Activated T-cell treated with anti-CD3 and anti-CD28 coated beads for 4 hours (primary cell): ENCODE measurements at places on chromosomes 1 and 21.

DNA sequence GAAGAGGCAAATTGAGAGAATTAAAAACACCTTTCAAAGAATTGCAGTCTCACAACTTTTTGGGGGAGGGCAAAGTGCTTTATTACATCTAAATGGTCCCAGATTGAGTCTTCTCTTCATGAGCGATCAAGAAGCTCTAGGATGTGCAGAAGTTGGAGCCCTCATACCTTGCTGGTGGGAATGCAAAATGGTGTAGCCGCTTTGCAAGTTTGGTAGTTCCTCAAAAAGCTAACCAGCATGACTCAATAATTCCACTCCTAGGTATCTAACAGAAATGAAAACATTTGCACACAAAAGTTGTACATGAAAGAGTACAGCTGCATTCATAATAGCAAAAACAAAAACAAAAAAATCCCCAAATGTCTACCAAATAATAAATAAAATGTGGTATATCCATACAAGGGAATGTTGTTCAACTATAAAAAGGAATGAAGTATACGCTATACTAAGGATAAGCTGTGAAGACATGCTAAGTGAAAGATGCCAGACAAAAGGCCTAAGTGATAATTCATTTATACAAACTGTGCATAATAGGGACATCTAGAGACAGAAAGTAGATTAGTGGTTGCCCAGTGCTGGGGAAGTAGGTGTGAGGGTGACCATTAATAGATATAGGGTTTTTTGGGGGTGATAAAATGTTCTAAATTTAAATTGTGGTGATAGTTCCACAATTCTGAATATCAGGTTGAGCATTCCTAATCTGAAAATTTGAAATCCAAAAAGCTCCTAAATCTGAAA is 55.2 kb downstream of the SELENOF start:
- DNase-seq, result no peak

DNA sequence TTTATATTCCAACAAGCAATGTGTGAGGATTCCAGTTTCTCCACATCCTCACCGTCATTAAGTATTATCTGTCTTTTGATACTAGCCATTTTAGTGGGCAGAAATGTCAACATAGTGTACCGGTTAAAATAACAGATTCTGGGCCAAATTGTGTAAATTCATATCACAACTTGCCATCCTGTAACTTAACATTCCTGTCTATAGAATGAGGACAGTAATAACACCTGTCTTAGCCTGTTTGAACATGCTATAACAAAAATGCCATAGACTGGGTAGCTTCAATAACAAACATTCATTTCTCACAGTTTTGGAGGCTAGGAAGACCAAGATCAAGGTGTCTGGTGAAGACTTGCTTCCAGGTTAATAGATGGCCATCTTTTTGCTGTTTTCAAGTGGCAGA is 491.1 kb downstream of the PTBP2 start:
- DNase-seq, result no peak

GRCh38 chr1:116693759-116694480 is 26.4 kb upstream of the IGSF3 start:
- DNase-seq, result no peak

GRCh38 chr1:156898161-156898566 is 4.6 kb downstream of the PEAR1 start:
- no peak for DNase-seq

DNA sequence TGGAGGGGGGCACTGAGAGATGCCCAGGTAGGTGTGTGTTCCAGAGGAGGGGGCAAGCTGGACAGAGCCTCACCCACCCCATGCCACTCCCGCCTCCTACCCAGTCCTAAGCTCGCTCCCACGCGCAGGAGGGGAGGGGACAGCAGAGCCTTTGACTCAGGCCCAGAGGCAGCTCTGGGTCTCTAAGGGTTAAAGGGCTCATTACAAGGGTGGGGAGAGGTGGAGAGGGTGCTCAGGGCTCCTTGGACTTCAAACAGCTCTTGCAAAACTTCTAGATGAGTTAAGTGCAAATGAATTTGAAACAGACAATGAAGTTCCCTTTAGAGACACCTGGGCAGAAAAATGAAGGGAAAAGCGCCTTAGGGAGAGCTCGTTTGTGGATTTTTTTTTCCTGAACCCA is 104.2 kb upstream of the CASZ1 start:
- no peak for DNase-seq

DNA sequence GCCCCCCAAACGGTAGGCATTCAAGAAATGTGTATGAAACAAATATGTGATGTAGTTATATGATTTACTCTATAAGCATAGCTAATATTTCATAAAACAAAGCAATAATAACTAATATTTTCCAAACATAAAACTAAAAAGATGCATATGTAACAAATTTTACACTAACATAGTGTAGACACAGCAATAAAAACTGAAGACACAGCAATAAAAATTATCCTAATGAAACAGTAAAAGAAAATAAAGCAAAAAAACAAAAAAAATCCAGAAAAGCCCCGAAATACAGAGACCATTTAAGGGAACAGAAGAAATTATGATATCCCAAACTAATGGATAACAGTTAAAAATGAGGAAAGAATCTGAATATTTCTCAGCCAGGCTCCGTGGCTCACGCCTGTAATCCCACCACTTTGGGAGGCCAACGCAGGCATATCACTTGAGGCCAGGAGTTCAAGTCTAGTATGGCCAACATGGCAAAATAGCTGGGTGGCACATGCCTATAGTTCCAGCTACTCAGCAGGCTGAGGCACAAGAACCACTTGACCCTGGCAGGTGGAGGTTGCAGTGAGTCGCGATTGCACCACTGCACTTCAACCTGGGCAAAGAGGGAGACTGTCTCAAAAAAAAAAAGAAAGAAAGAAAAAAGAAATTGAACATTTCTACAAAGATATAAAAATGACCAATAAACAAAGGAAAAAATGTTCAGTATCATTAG is 38.2 kb upstream of the PSMG1 start:
- DNase-seq, result no peak

GRCh38 chr1:55696891-55697290 is 481.7 kb upstream of the USP24 start:
- no peak for DNase-seq
